Left renal cortex interstitium (tissue), 4 donors: ENCODE measurements at places on chromosomes 2 and 18. TPM values are rescaled to one million over a fixed set of nuclear protein-coding genes. Genes with fewer than 3 reads are reported as not detected.

Gene CD207
- polyA plus RNA-seq, result 0.06 TPM

Gene ALPI
- polyA plus RNA-seq, result 0.06 TPM

Gene DYSF
- 18.1 TPM for polyA plus RNA-seq

Gene HK2
- 10.7 TPM for polyA plus RNA-seq

Gene ATP6V1B1
- polyA plus RNA-seq, result 67.2 TPM

Gene IL1B
- polyA plus RNA-seq, result 0.73 TPM

Gene SH3RF3
- polyA plus RNA-seq, result 5.1 TPM

Gene RSAD2
- 3.0 TPM for polyA plus RNA-seq

Gene INO80B
- 40.9 TPM for polyA plus RNA-seq

Gene BOLL
- not detected for polyA plus RNA-seq

GRCh38 chr2:85353876-85354285, 447 bp downstream of the RETSAT start:
- DNase-seq, result no peak

DNA sequence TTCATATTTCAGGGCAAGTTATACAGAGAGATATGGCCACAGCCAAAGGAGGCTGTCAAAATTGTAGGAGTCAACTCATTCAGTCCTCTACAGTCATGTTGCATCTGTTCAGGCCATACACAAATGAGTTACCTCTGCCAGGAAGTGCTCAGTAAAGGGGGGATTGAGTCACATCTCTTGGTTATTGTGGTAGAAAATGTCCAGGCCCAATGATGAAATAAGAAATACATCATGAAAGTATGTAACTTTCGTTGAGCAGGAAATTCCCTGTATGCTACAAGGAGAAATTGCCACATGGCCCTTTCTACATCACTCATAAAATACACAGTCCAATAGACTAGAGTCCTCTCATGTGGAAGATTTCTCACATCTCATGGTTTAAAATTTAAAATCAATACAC, 103.9 kb upstream of the COL3A1 start:
- no peak for DNase-seq

DNA sequence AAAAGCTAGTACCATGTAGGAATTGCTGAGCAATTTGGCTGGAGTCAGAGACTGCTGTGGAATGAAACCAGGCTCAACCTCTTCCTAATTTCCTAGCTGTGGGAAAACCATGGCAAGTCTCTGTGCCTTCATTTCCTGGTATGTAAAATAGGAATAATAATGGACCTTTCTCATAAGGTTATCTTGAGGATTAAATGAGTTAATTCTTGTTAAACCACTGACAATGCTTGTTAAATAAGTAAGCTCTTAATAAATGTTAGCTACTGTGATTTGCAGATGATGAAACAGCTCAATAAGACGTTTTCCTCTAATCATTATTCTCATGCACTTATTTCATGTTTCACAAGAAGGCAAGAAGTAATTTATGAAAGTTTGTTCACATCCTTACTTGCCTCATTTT, 346.7 kb downstream of the RND3 start:
- no peak for DNase-seq

- no peak for DNase-seq
Observed at GRCh38 chr18:13378150-13378549, 159.6 kb downstream of the LDLRAD4 start.

DNA sequence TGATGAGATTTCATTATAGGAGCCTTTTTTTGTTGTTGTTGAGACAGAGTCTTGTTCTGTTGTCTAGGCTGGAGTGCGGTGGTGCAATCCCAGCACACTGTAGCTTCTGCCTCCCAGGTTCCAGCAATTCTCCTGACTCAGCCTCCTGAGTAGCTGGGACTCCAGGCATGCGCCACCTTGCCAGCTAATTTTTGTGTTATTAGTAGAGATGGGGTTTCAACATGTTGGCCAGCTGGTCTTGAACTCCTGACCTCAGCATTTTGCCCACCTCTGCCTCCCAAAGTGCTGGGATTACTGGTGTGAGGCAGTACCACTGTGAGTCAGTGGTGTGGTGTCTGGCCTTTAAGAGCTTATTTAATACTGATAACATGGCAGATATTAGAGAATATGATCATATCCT, 60.1 kb downstream of the MOB4 start:
- DNase-seq, result no peak

- no peak for DNase-seq
Observed at GRCh38 chr18:25614168-25614567, 262.2 kb upstream of the ZNF521 start.

DNA sequence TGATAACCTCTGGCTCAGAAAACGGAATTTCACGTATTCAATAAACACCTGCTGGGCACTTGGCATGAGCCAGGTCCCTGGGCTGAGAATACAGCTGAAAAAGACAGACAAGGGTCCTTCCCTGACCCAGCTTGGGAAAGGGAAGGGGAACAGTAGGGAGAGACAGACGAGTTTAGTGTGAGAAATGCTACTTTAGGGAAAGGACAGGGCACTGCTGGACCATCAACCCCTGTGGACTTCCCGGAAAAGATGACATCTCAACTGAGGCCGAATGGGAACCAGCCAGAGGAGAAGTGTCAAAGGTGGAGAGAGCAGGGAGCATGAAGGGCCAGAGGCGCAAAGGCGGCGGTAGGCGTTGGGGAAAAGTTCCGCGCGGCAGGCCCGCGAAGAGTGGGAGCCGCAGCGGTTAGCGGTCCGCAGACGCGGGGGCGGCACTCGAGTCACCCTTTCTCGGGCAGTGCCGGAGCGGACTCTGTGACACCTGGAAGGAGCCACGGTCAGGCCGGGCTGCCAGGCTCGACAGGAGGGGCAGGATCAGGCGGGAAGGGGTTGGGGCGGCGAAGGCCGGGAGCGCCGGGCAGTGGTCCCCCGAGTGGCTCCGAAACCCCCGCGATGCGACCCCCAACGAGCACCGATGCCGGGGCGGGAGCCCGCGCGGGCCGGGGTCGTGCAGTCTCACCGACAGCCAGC, 519 bp downstream of the TEX261 start:
- no peak for DNase-seq

- DNase-seq, result no peak
Observed at GRCh38 chr2:84152462-84152861, 306.6 kb downstream of the SUCLG1 start.

- peak; percentile 66 for DNase-seq
Observed at GRCh38 chr2:42132966-42133641, 36.0 kb upstream of the EML4 start.

- no peak for DNase-seq
Observed at GRCh38 chr2:43278564-43279220, 52.3 kb upstream of the ZFP36L2 start.

DNA sequence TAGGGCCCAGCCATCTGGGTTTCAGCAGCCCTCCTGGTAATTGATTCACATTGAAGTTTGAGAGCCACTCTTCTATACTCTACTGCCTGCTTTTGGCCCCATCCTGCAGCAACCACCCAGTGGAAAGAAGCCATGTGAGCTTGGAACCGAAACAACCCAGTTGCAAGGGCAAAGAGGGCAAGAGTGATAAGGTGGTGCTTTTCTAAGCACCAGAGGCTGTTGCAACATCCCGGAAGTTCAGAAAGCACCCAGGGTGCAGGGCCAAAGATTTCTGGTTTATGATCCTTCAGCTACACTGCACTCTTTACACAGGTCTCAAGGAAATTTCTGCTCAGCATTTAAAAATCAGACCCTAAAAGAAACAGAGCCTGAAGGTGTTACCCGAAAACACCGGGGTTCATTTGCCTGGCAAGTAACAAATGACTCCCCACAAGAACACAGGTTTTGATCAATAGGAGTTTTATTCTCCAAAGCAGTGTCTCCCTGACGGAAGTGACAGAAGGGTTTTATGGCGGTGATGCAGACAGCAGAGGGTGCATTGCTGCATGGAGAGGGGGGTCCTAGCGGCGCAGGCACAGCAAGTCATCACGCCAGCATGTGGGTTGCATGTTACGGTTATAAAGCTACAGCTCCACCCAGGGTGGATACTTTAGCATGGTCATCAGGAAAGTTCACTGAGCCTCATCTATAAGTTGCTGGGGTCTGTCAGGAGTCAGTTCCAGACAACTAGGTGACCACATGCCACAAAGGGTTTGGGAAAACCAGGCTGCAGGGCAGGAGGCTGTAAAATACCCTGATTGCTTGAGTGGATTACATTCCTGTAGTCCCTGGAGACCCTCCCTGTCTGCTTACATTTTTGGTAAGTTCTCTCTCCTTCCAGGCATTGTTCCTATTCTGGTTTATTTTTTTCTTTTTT, 28.8 kb upstream of the TMEM37 start:
- no peak for DNase-seq

DNA sequence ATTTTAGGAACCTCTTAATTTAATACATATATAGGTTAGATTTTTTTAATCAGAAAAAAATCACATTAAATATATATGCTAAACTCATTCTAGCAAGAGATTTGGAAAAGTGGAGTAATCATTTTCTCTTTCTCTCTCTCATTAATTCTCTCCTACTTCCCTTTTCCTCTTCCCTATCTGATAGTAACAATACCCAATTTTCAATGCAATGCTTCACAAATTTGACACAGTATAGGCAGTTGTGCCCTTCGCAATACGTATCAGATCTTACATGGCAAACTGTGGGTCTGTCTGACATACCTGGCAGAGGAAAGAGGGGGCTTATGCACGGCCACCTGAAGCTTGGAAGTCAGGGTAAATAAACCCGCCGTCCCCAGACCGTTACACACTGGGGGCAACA, 444.3 kb downstream of the NBAS start:
- DNase-seq, result no peak

DNA sequence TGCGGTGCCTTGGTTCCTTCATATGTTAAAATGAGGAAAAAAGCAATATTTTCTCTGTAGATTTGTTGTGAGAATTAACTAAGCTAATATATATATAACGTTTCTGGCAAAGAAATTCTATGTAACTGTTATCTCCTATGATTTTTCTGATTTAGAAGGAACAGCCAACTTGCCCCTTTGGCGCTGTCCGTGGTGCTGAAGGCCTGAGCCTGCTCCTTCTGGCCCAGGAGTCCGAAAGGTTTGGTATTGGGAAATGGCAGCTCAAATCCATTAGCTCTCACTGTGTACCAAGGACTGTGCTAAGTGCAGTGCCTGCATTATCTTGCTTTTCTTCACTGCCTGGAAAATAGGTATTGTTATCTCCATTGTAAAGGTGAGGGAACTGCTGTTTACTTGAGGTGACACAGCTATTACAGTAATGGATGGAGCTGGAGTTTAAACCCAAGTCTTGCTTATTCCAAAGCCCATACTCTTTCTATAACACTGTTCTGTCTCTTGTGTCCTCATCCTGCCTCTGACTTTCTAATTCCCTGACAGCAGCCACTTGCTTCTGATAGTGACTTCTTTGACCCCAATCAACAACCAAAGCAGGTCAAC, 52.2 kb downstream of the C1QL2 start:
- DNase-seq, result peak; percentile 21

DNA sequence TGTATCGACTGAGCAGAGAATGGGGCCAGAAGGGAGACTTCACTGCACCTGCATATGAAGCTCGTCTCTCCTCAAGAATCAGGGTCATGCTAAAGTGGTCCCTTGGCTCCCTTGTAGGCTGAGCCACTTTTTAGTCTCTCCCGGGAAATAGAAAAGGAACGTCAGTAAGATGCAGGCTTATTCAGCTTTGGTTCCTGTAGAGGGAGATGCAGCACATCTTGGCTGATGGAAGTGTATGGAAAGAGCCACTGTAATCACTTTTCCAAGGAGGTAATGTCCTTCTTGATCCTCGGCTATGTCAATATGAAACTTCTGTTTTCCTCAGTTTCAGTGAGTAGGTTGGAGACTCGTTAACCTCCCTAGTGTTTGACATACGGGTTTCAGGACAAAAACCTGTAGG, 235.2 kb downstream of the GCA start:
- DNase-seq, result no peak

GRCh38 chr2:205218056-205218455, 464.2 kb upstream of the NRP2 start:
- DNase-seq, result no peak

DNA sequence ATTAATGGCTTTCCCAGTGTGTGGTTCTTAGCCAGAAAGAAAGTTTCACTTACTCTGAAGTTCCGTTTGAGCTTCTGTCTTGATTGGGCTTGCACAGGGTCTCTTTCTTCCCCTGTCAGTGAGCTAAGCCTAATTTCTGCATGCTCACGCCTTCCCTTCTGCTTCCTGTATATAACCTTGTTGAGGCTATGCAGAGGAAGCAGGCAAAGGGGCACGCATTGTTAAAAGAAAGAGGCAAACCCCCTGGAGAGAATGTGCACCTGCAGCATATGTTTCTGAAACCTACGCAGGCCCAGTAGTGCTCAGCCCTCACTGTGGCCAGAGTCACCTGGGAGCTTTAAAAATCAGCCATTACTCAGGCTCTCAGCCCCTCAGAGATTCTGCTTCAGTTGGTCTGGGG, 14.5 kb upstream of the PLA2R1 start:
- DNase-seq, result no peak

- DNase-seq, result no peak
Observed at GRCh38 chr18:63858456-63858855, 29.0 kb upstream of the SERPINB2 start.

- peak; percentile 91 for DNase-seq
Observed at GRCh38 chr18:12990967-12991820, at the start of gene CEP192. Gene CEP192 (plus strand): TSS chr18:12991362. CDS start chr18:12999425, 8,063 bp downstream.

GRCh38 chr18:8966821-8967220, 135.7 kb upstream of the NDUFV2 start:
- no peak for DNase-seq

DNA sequence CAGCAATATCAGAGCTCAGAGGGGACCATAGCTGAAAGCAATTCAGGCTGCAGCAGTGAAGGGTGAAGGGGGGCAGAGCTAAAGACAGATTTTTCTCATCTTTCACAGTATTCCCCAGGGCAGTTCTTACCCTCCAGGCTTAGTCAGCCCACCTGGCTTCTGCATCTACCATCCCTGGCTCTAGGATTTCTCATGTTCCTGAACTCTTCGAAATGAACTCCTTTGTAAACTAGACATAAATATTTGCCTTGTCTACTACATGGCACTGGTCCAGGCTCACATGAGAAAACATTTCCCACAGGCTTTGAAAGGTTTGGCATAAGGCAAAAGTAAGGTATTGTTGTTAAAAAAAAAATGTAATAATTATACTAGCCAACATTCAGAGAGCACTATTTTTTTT, 23.6 kb upstream of the NEB start:
- DNase-seq, result no peak

GRCh38 chr18:59123588-59124369, 15.9 kb upstream of the SEC11C start:
- no peak for DNase-seq

DNA sequence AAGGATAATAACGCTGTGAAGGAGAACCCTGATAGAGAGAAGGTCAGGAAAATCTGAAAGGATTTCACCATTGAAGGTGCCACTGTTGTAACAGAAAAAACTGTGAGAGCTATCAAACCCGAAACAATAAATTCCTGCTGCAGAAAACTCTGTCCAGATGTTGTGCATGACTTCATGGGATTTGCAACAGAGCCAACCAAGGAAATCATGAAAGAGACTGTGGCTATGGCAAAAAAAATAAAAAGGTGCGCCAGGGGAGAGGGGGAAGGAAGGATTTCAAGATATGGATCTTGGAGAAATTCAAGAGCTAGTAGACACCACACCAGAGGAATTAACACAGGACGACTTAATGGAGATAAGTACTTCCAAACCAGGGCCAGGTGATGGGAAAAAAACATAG, 88.0 kb downstream of the LDLRAD4 start:
- DNase-seq, result no peak
